ENCODE measurements at places on chromosomes 13 and 19.

GRCh38 chr19:40270362-40271089 is 14.6 kb downstream of the AKT2 start:
- no peak for DNase-seq

DNA sequence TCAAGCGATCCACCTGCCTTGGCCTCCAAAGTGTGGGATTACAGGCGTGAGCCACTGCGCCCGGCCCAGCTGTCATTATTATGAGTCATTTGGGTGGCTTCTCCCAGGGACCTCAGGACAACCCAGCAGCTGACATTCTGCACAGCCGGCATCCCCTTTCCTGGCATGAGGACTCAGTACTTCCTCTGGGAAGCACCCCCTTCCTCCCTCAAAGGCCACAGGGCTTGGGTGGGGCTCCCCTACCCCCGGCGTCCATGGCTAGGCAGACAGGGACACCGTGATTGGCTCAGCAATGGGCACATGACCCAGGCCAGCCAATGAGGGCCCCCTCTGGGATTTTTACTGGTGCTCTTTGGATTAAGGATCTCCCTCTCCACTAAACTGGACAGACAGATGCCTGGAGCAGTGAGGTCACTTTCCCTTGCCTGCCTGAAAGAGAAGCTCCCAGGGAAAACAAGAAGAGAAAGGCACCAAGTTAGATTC is 6.0 kb downstream of the KANK2 start:
- no peak for DNase-seq

DNA sequence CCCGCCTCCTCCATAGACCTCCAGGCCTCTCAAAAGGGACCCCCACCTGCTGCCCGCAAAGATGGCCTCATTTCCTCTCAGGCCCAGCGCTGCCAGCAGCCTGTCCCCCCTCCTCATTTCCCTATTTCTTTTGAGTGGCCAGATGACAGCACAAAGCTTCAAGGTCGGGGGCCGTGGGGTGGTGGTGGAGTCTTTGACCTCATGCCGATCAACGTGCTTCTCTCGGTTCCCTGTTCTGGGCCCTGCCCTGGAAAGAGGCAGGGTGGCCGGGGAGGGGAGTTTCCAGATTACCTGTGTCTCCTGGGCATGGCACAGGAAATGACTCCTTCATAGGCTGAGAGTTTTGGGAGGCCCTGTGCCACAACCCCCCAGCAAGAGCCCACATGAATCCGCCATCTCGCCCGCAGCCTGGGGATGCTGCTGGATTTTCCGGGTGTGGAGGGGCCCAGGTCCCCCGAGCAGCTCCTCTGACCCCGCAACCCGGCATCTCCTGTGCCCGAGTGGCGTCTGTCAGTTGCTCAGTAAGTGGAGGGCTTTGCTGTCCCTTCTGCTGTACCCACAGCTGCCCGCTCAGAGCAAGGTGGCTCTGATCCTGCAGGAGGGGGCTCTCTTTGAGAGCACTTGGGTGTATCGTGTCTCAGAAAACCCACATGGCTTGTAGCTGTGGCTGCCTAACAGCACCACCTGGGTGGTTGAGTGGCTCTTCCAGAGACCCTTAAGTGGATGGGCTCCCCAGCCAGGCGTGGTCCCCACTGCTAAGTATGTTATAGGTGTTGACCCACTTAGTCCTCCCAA is 139.4 kb downstream of the SIPA1L3 start:
- no peak for DNase-seq

GRCh38 chr19:14475251-14476073 is at the start of gene PTGER1:
TSS of gene PTGER1 (minus strand) at chr19:14475354. CDS start at chr19:14474320, 1,034 bp downstream.
- no peak for DNase-seq

GRCh38 chr19:36688058-36688457 is 646 bp downstream of the ZNF567 start:
- no peak for DNase-seq

DNA sequence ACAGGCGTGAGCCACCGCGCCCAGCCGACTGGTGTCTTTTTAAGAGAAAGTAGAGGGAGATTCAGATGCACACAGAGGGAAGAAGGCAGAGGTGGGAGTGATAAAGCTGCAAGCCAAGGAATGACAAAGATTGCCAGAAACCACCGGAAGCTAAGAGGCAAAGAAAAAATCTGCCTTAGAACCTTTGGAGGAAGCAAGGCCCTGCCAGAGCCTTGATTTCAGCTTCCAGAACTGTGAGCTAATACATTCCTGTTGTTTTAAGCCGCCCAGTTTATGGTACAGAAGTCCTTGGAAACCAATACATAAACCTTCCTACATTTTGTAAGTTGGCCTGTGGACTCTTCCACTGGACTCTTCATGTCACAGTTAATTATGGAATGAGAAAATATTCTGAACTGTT is 71.7 kb upstream of the SOX21 start:
- no peak for DNase-seq

DNA sequence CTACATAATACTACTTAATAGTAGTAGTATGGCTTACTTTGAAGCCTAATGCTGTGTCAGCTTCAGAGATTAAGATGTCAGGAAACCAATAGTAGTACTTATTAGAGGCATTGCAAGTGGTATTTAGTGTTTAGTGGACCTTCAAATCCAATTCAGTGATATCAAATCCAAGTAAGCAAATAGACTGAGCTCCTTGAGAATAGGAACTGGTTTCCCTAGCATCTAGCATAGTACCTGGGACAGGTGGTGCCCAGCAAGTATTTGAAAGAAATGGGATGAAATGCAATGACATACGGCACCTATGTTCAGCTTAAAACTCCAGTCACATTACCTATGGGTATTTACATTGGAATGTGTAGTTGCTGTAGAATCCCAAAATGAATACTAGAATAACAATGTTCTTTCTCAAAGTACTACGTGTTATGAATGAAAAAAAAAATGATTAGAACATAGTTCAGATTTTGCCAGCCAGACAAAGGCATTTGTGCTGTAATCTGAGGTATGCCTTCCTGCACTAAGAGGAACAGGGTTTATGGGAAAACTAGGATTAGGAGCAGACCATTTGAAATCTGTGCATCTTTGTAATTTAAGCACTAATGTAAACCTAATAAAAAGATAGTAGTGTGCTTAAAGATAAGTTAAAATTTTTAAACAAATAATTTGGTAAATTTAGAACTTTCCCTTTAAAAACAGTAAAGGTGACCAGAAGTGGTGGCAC is 17.1 kb downstream of the LSM14A start:
- DNase-seq, result no peak

- no peak for DNase-seq
Measured at GRCh38 chr19:1609103-1609396, 3.8 kb upstream of the UQCR11 start.

DNA sequence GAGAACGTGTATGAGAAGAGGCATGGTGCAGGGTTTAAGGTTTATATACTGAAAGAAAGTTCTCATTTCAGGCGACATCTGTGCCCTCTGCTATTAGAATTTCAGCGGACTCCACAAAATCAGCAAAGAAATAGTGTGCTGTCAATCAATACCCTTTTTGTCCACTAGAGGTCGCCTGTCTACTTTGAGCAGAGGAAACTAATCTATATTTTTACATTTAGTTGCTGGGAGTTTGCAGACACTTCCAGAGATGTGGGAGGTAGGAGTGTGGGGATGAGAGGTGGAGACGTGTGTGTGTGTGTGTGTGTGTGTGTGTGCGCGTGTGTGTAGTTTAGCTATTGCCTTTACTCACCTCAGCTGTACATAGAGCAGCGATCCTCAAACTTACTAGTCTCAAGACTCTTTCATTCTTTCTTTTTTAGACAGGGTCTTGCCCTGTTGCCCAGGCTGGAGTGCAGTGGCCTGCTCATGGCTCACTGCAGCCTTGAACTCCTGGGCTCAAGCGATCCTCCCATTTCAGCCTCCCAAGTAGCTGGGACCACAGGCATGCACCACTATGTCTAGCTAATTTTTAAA is 9.7 kb downstream of the INAFM1 start:
- no peak for DNase-seq

DNA sequence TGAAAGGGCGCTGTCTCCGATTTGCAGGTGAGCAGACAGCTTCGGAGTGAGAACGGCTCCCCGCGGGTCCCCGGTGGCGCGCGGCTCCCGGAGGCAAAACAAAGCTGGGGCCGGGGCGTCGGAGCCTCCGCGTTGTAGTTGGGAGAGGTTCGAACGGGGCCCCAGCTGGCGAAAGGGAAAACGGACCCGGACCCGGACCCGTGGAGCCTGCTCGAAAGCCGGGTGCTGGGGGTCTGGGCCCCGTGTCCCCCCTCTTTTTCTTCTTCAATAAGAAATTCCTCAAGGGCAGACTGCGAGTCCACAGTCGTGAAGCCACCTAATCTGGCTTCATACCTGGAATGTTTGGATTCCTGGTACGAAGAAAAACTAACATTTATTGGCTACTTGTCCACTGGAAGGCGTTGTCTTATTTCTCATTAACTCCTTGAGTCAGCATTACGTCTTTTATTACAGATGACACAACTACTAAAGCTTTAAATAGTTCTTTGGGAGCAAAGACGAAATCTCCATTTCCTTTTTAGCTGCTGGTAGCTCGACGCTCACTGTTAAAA is 632 bp upstream of the MTIF3 start:
- DNase-seq, result no peak
